Activated CD8-positive, alpha-beta T cell treated with anti-CD3 and anti-CD28 coated beads for 36 hours (primary cell): ENCODE measurements at places on chromosomes 1 and 21. TPM values are rescaled to one million over a fixed set of nuclear protein-coding genes. Genes with fewer than 3 reads are reported as not detected.

DNA sequence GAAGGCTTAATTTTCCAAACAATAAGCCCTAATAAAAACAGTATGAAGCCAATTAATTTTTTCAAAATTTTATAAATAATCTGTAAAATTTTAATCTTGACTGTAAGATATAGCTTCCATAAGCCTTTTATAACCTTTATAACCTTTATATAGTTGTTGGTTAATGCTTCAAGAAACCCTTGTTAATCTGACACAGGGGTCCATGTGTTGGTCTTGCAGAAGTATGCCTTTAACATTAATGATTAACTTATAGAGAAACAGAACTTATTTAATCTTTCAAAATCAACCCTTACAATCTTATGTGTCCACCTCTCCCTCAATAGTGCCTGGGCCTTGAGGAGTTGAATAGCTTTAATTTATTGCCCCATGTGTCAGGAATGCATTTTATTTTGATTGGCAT is 23.2 kb upstream of the HAO2 start:
- no peak overlapping the region for H3K27ac ChIP-seq
- H3K4me1 ChIP-seq: peaks cover 7% of the 10 kb centered on the region
- DNase-seq: no peak

- DNase-seq: no peak
- no peaks in the 10 kb centered on the region for H3K4me1 ChIP-seq
- H3K27ac ChIP-seq: no peak overlapping the region
- no peak overlapping the region for H3K4me3 ChIP-seq
- no peaks in the 10 kb centered on the region for H3K36me3 ChIP-seq
- H3K27me3 ChIP-seq: peaks cover under 1% of the 10 kb centered on the region
These were observed 17.8 kb upstream of the FAM131C start for GRCh38 chr1:16091296-16091695.

DNA sequence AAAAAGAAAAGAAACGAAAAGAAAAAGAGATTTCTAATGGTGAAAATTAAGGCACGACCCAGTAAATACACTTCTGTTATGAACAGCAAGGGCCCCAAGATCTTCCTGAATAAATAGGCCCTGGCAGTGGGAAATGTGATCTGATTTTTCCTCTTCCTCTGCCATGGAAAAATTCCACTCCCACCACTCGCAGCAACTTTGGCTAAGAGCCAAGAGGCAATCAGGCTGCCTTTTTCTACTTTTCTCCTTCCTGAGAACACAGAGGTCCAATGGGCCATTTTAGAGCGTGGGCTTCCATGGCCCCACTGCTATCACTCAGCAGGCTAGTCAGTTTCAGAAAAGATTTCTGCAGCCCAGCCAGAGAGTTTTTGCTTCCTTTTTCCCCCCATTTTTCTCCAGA is 33.7 kb upstream of the AK4 start:
- peaks cover 5% of the 10 kb centered on the region for H3K27me3 ChIP-seq
- no peak for DNase-seq
- H3K27ac ChIP-seq: no peak overlapping the region
- H3K4me3 ChIP-seq: no peak overlapping the region

GRCh38 chr1:209860293-209860881 is 32.6 kb downstream of the UTP25 start:
- H3K27me3 ChIP-seq: peaks cover 8% of the 10 kb centered on the region
- H3K36me3 ChIP-seq: peaks cover 9% of the 10 kb centered on the region
- DNase-seq: peak; percentile 87
- no peaks in the 10 kb centered on the region for H3K4me1 ChIP-seq
- H3K27ac ChIP-seq: no peak overlapping the region
- H3K4me3 ChIP-seq: no peak overlapping the region

The WDR64 gene
- total RNA-seq: not detected
